ENCODE measurements at places on chromosomes 4 and X.

- DNase-seq, result no peak
These were observed 76.0 kb downstream of the INTS6L start for GRCh38 chrX:135596495-135596894.

DNA sequence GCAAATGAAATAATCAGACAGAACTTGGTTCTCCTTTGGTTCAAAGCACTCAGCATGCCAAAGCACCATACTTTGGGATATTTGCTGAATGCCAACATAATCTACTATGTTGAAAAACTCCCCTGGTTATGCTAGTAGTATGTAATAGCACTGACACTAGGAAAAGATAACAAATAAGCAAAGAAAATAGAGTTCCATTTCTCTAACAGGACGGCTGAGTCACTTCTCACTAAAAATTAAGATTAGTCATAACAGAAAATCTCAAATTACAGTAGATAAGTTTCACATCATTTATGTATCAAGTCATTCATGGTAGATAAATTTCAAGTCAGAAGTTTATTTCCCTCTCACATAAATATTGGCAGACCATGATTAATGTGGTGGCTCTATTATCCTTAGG lies 17.9 kb downstream of the PDHA2 start:
- no peak for DNase-seq

DNA sequence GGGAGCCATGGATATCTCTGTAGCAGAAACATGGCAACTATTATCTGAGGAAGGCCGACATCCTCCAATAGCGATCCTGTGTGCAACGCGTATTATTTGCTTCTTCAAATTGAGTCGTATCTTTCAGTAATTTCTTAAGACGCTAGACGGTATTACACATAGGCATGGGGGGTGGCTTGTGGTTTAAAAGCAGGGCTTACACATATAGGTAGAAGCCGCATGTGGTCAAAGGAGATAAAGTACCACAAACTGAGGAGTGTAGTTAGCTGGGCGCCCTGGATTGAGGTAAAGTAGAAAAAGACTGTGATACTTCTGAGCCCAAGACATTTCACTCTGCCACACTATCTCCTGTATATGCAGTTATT lies 94.6 kb downstream of the SORBS2 start:
- no peak for DNase-seq

DNA sequence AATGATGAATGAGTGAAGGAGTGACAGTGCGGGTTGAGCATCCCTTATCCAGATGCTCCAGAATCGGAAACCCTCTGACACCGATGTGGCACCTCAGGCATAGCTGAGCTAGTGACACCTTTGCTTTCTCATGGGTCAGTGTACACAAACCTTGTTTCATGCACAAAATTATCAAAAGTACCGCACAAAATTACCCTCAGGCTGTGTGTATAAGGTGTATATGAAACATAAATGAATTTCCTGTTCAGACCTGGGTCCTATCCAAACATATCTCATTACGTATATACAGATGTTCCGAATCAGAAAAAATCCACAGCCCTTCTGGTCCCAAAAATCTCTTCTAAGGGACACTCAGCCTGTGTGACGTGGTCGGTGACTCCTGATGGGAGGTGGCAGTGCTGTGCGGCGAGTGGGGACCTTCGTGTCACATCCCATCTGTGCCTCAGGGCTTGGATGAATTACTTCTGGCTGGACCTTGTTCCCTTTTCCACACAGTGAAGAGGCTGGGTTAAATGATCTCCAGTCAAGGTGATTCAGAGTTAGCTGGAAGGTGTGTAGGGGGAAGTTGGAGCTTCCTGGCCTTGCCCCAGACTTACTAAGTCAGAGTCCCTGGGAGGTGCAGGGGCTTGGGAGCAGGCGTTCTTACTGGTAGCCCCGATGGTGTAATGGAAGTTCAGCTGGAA lies 18.8 kb downstream of the RGS12 start:
- DNase-seq, result no peak

GRCh38 chrX:54066841-54067240 lies 22.6 kb upstream of the PHF8 start:
- DNase-seq, result no peak

DNA sequence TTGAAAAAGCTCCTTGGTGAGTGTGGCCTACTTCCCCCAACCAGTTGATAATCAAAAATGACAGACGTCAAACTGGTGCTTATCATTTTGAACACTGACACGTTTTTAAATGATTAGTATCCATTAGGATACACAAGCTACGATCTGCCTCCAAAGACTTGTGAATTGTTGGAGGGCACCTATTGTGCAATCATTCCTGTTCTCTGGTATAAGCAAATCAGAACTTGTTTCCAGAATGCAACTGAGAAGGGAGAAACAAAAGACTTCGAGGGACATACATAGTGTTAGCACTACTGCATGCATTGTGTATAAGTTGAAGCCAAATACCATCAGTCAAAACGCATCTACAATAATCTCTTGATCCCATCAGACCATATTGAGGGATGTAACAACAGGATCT lies 11.6 kb downstream of the NPY2R start:
- no peak for DNase-seq

GRCh38 chr4:7186031-7186430 lies 6.3 kb upstream of the SORCS2 start:
- no peak for DNase-seq
